ENCODE measurements at places on chromosomes 11 and 22.

GRCh38 chr11:44743959-44744557 is 17.3 kb downstream of the TSPAN18 start:
- peak; percentile 41 for DNase-seq

GRCh38 chr11:78753297-78753696 is 178.6 kb upstream of the NARS2 start:
- DNase-seq, result no peak

DNA sequence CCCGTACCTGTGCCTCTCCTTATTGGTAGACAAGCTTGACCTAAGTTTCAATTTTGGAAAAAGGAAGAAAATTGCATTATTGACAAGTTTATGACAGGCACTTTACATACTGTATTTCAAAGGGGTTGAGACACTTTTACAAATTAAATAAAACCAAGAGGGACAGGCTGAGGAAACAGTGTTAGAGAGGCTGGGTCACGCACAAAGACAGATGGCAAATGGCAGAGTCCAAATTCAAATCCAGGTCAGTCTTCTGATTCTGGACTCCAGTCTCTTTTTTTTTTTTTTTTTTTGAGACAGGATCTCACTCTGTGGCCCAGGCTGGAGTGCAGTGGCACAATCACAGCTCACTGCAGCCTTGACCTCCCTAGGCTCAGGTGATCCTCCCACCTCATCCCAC is 10.1 kb downstream of the TRIM66 start:
- DNase-seq, result no peak

DNA sequence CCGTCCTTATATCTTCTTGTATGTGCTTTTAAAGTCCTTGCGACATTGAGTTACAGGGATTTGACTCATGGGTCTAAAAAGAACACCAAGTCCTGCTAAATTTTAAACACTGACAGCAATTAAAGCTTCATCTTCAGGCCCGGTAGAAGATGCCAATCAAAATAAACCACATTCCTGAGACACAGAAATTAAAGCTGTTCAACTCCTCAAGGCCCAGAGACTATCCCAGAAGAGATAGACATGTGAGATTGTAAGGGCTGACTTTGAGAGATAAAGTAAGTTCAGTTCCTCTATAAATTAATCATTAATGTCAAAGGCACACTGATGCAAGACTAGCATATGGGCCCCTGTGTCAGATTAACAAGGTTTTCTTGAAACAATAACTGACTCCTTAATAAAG is 49.8 kb downstream of the OSBPL5 start:
- no peak for DNase-seq

- peak; percentile 13 for DNase-seq
Measured at GRCh38 chr11:68311160-68312116, 953 bp upstream of the LRP5 start.

DNA sequence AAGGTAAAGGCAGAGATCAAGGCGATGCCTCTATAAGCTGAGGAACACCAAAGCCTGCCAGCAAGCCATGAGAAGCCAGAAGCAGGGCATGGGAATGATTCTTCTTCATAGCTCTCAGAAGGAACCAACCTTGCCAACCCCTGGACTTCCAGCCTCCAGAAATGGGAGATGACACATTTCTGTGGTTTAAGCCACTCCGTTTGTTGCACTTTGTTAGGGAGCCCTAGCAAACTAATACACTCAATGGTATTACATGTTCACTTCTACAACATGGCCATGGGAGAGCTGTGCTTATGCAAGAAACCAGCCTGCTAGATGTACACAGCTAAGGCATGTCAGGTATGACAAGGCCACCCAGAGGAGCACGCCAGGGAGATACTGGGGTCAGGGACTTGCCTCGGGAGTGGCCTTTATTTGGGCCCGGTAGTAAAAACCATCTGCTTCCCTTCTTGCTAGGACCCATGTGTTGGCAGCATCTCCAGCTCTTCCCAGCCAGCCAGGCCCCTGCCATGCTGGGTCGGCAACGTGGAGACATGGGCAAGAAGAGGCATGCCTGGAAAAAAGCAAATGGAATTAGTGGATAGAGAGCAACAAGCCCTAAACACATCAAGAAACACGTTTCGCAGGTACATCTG is 3.6 kb downstream of the C11orf16 start:
- DNase-seq, result peak; percentile 36

- DNase-seq, result no peak
Measured at GRCh38 chr11:122248131-122248530, 132.1 kb upstream of the BLID start.

DNA sequence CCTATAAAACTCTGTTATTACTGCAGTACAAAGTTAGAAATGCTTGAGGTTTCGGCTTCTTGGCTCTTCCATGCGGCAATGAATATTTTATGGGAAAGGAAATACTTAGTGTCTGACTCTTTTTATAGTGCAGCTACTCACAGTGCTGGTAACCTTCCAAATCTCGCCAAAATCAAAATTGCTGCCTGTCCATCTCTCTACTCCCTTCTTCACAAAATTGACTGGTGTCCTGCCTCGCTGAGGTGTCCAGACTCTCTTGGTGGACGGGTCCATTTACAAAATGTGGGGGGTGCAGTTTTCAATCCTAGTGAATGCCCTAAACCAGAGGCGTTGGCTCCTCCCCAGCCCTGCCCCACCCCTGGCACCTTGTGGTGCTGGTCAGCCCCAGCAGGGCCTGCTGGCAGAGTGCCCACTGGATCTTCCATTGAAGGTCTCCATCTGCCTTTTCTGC is 73.5 kb downstream of the ZBTB16 start:
- DNase-seq, result no peak

- DNase-seq, result no peak
Measured at GRCh38 chr22:46381142-46381541, 45.6 kb downstream of the TRMU start.

GRCh38 chr11:118194835-118195627 is 18.6 kb upstream of the SCN2B start:
- DNase-seq, result peak; percentile 23
